ENCODE measurements at places on chromosomes 1 and 21.

- no peak for DNase-seq
Observed at GRCh38 chr21:43697758-43698643, 20.9 kb upstream of the PDXK start.

DNA sequence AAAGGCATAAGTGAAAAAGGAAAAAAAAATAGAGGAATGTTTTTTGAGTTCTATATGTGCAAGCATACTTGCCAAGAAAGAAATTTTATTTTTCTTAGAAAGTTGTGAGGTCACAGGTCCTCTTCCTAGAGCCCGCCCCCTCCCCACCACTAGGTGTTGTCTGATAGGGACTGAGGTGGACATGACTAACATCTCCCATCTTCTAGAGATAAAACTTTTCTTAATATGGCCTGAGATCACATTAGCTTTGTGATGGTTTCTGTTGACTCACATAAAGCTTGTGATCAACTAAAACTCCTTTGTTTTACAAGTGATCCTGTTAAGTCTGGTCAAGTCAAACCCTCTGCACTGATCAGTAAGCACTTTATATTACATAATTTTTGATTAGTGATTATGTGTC, 33.4 kb upstream of the CITED4 start:
- no peak for DNase-seq

DNA sequence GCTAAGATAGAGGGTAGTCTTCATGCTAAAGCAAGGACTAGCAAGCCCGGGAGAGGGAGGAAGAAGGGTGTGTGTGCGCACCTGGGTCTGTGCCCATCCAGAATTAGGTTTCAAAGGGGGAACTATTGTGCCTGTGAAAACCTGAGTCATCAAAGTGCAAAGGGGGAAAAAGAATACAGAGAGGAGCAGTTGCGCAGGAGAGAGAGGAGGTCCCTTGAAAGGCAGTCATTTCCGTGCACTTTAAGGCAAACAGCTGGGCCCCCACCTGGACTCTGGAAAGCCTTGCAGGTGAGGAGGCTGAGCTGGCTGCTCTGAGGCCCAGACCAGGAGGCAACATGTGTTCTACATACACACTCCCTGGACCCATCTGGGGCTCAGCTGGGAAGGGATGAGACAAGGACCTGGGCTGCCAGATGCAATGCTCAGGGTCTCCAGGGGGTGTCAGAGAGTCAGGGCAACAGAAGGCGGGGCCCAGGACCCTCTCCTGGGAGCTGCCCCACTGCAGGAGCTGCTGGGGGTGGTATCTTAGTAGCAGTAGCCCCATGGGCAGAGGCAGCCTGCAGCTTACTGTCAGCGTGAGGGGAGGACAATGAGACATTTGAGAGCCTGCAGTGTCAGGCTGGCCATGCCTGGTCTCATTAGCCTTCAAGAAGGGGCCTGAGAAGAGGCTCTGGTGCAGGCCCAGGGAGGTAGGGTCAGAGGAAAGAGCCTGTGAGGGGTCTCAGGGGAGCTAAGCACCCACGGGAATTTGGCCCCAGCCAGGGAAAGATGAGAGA, 14.3 kb downstream of the PROK1 start:
- peak; percentile 23 for DNase-seq

- DNase-seq: no peak
Observed at GRCh38 chr1:57380923-57381322, 42.9 kb downstream of the DAB1 start.

DNA sequence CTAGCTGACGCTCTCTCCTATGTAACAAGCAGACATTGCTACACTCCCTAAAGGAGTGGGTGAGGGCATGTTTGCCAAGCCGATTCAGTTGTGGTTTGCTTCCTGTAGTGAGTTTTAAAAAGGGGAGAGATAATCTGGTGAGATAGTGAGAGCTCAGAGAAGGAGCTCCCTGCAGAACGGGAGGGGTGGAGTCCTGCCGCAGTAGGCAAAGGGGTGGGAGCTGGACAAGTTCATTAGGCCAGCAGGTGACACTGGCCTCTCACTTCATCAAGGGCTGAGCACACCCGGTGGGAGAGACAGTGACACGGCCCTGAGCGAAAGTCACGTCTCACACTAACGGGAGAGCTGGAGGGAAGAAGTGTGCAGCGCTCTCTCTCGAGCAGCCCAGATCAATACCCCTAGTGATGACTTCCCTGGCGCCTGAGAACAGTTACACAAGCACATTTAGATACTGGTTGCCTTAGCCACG, 144.0 kb upstream of the CD34 start:
- DNase-seq: no peak

GRCh38 chr1:97758541-97759057, 162.2 kb downstream of the DPYD start:
- DNase-seq: no peak

Measured in BE2C (cell line).